ENCODE measurements at places on chromosomes 2 and 18.

- DNase-seq, result no peak
Observed at GRCh38 chr2:47950340-47951301, 44.3 kb upstream of the FBXO11 start.

DNA sequence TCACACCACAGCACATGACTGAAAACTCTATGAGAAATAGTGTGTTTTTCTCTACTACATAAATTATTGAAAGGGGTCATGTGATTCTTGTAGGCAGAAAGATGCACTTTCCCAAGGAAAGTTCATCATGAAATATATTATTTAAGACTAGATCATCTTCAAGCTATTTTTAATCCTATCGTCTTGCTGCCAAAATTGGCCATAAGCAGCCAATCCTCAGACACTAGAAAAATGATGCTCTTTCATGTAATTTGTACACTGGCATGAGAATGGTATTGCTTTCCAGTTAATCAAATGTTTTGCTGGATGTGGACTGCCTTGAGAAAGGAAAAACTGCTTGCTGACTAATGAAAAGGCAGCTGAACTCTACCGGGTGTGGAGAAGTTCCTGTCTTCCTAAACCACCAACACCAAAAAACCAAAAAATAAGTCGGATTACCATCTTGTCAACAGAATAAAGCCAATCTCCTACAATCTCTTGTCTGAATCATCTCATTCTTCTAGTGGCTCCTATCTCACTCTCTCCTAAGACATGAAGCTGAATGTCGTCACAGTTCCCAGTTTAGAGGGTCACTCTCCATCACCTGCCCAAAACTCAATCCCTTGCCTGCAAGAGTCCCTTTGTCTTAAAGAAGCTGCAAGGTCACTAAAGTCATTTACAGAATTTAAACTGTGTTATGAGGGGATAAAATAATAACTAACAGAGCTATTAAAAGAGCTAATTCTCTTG lies 5.3 kb downstream of the BCL2 start:
- DNase-seq, result no peak

DNA sequence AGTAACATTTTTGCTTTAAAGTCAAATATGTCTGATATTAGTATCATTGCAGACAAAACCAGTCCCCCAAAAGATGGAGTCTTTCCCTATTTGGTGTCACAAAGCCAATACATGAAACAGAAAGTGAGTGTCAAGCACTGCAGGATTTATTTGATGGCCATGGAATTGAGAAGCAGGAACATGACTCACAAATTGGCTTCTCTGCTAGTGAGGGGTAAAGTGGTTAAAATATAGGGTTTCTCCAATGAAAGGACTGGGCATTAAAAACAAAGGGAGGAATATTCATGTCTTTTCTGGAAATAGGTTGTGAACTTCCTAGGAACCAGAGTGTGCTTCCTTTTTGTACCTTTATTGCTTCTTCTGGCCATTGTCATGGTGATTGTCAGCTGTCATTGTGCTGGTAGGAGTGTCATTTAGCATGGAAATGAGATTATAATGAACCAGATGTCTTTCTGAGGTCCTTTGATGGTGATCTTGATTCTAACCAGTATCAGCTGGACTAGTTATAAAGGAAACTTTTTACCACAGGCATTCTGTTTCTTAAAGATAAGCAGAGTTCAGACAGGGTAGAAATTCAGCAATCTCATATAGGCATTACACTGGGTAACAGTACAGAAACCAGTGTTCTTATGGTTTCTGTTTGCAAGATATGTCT lies 4.1 kb downstream of the REG1B start:
- DNase-seq, result no peak

- DNase-seq, result no peak
Observed at GRCh38 chr2:20771299-20771698, 51.6 kb downstream of the LDAH start.

GRCh38 chr2:46180189-46180588 lies 117.0 kb upstream of the EPAS1 start:
- DNase-seq, result no peak

- peak; percentile 15 for DNase-seq
Observed at GRCh38 chr2:168574856-168575630, 119.0 kb downstream of the CERS6 start.

DNA sequence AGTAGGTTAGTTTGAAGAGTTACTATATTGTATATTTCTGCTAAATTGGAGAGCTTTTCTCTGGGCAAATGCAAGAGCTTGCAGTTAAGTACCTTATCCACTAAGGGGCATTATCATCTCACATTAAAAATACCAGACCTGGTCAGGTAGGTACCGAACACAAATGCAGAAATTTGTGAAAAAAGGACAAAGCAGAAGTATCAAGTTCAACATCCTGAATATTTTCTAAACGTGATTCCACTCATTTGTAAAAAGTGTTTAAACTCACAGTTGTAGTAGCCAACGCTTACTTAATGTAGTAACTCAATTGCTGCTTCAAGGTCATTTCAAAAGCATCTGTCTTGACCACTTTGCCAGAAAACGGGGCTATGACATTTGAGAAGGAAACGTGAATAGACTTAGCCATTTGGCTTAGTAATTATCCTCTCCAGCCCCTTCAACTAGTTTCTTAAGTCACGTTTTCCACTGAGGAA lies 52.1 kb downstream of the CYRIA start:
- DNase-seq, result peak; percentile 37

- DNase-seq, result peak; percentile 16
Observed at GRCh38 chr18:24543795-24544498, 83.5 kb downstream of the HRH4 start.

DNA sequence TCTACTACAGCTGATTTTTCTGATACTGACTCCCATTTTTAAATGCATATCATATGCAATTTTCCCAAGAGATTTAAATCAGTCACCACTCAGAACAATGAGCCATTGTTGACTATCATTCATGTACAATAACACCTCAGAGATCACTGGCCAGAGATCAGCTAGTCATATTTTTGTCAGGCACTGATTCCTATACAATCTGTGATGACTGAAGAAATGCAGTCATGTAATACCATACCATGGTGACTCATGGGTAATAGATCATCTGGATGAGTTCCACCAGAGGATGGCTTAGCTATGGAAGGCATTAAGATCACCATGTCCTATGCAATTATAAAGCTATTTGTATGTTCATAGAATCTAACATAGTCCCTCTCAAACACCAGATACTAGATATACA lies 285.7 kb upstream of the DCC start:
- DNase-seq, result no peak

DNA sequence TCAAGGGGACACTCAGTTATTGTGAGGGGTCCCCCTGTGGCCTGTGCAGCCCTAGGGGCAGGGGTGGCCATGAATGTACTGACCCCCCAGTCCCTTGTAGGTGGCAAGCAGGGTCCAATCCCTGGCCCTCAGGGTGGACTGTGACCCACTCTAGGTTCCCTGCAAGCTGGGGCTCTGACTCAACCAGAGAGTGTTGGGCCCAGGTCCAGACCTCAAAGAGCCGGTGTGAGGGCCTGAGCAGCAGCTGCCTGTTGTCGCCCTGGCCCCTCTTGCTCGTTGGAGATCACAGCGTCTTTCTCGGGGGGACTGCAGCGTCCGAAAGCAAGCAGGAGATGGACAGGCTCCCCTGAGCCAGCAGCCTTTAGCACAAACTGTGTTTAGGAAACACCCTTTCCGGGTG lies 66.8 kb upstream of the ATG16L1 start:
- no peak for DNase-seq

DNA sequence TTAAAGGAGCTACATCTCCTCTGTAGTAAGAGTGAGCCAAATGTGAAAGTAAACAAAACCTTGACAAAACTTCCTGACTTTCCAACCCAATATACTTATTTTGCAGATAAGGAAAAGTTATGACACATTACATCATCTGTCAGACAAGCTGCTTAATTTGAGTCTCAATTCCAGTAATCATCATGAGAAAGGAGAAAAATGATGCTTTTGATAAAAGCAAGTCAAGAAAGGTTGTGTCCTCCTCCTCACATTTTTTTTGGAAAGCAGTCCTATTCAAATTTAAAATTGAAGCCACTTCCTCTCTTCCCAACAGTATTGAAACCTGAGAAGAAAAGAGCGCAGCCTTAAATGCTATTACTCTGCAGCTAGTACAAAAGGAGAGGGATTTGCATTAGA lies 519.6 kb downstream of the LRP1B start:
- no peak for DNase-seq

DNA sequence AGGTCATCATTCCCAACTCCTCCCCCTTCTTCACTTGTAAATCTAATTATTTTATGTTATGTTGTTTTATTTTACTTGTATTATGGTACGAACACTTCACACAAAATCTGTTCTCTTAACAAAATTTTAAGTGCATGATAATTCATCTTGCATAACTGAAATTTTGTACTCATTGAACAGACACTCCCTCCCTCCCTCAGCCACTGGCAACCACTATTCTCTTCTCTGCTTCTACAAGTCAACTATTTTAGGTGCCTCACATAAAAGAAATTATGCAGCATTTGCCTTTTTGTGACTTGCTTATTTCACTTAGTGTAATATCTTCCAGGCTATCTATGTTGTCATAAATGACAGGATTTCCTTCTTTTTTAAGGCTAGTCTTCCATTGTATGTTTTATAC lies 30.4 kb upstream of the OSBPL6 start:
- DNase-seq, result no peak

- DNase-seq, result no peak
Observed at GRCh38 chr2:119222863-119223520, 642 bp upstream of the STEAP3 start.

GRCh38 chr2:223641082-223641481 lies 38.9 kb upstream of the SCG2 start:
- DNase-seq, result peak; percentile 77

- no peak for DNase-seq
Observed at GRCh38 chr18:44467718-44468117, 213.0 kb upstream of the SETBP1 start.

DNA sequence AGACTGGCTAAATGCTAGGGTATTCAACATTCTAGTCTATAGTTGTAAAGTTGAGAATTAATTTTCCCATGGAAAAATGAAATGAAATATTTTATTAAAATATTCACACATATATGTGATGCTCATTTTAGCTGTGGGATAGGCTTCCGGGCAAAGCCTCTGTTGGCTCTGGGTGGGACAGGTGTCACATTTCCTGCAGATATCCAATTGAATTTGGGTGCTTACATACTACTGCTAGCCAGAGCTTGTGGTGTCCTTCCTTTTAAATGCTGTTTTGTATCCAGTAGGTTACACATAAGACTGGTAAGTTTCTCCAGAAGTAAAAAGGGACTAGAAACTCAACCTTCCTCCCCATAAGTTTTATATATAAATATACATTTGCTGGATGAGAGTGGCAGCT lies 73.8 kb downstream of the RPRM start:
- no peak for DNase-seq

DNA sequence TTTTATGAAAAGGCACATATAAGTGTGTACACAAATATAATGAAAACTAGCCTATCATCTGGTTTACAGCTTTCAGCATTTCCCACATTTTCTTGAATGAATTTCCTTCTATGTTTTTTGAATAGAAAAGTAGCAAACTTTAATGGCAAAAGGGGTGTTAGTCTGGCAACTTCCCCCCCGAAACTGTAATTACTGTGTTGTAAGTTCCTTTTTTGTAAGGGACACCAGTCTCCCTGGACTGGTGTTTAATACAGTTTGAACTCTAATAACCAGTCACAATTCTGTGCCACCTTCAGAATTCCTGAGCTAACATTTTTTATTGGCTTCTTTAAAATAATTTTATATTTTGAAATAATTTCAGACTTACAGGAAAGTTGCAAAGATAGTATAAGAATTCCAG lies 94.2 kb downstream of the ACSL3 start:
- DNase-seq, result no peak

DNA sequence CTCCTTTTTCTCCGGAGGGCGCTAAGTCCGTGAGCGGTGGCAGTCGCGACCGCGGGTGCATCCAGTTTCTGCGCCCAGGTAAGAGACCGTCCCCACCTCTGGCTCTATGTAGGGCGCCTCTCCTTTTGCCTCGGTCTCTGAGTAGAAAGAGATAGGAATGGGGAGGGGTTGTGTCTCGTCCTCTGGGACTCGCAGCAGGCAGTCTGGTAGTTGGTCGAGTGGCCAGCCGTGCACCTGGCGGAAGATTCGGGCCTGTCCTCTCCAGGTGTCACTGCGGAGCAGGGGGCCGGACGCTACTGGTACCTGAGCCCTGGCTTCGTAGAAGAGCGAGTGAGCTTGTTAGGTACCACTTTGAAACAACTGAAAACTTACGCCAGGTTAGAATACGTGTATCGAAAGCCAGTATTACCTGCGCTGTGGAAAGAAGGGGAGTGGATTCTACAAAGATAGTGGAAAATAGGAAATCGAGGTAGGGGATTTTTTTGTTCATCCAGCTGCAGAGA lies 403 bp downstream of the MAP2 start:
- DNase-seq, result peak; percentile 74
